ENCODE measurements at places on chromosomes 11 and 22. TPM values are rescaled to one million over a fixed set of nuclear protein-coding genes. Genes with fewer than 3 reads are reported as not detected.

APOA5 gene
- not detected for total RNA-seq

OR6Q1 gene
- not detected for total RNA-seq

CACNA1I gene
- not detected for total RNA-seq

PAX6 gene
- not detected for total RNA-seq

RASD2 gene
- total RNA-seq, result not detected

KCNA4 gene
- total RNA-seq, result not detected

SLC6A5 gene
- total RNA-seq, result not detected

SCUBE2 gene
- 1.6 TPM for total RNA-seq

CFAP300 gene
- total RNA-seq, result 13.3 TPM

CHST1 gene
- not detected for total RNA-seq

PGA5 gene
- total RNA-seq, result not detected

DLG2 gene
- 2.7 TPM for total RNA-seq

HOATZ gene
- total RNA-seq, result not detected

NXPE1 gene
- not detected for total RNA-seq

FADD gene
- 36.2 TPM for total RNA-seq

ANO9 gene
- 57.4 TPM for total RNA-seq

RBMXL2 gene
- total RNA-seq, result not detected

RIN1 gene
- 31.7 TPM for total RNA-seq

TTC36 gene
- total RNA-seq, result 2.7 TPM

GRAP2 gene
- total RNA-seq, result not detected

OR56B1 gene
- total RNA-seq, result not detected

SEC14L2 gene
- total RNA-seq, result 36.1 TPM

SAA4 gene
- total RNA-seq, result not detected

NUP160 gene
- 35.6 TPM for total RNA-seq

CBLIF gene
- total RNA-seq, result not detected

UQCC3 gene
- total RNA-seq, result 6.2 TPM

KIAA0930 gene
- total RNA-seq, result 14.1 TPM

OR6T1 gene
- not detected for total RNA-seq
